ENCODE measurements at places on chromosomes 13 and 19.

DNA sequence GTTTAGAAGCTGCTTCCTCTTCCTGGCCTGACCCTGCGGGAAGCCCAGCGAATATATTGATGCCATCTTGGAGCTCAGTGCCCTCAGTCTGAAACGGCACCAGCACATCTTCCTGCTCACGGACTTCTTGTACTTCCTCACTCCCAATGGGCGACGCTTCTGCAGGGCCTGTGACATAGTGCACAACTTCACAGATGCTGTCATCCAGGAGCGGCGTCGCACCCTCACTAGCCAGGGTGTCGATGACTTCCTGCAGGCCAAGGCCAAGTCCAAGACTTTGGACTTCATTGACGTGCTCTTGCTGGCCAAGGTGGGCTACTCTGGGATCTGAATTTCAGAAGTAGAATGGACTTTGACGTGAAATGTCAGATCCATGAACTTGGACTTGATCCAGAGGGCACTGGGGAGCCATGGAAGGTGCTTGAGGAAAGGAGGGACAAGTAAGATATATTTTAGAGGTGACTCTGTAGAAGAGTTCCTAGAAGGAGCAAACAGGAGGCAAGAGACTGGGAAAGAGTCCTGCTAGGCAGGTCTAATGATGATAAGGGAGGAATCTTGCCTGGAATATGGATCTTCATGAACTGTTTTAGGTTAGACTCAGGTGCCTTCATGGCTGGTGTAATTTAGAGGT lies 38.4 kb upstream of the CYP4F8 start:
- DNase-seq, result no peak

GRCh38 chr19:12055784-12056183 lies 3.0 kb upstream of the ZNF878 start:
- no peak for DNase-seq

DNA sequence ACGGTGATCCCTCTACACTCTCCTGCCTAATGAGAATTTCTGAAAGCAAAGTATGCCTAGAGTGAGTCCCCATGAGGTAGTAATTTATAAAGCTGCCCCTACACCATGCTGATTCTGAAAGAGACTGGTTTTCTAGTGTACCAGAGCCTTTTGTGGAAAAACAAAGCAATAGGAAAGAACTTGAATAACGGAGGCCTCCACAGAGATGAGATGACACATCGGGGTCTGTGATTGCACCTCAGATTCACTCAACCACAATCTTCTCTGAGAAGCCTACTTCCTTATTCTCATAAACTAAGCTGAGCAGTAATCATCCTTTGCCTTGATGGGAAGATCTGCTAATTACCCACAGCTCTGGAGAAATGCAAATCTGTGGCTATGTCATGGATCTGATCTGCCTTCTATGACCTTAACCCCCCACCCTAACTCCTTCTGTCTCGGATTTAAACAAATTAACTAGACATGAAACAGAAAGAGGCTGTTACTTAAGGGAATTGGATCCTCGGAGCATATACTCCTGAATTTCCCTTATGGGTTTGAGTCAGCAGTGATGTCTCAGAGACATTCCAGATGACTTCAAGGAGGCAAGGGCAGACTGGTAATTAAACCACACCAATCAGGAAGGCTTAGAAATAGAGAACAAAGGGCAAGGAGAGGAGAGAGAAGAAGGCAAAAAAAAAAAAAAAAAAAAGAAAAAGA lies 128.0 kb downstream of the DCT start:
- no peak for DNase-seq

- no peak for DNase-seq
These were observed 6.2 kb downstream of the MRPL4 start for GRCh38 chr19:10258080-10258710.

DNA sequence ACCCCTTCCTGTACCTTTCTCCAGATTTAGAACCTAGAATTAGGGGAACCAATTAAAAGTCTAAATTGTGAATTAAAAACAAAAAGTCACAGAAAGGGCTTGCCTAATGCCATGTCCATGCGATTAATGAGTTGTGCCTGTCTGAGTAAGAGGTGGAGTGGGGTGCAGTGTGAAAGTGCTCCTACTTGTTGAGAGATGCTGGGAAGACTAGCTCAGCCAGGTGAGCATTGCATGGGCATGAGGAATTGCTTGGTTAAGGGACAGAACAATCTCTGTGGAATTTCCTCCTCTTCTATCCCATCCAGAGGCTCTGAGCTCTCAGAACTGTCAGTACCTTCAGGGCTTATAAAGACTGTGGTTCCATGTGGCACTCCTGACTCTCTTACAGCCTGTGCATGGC lies 159.0 kb upstream of the UBL3 start:
- no peak for DNase-seq

DNA sequence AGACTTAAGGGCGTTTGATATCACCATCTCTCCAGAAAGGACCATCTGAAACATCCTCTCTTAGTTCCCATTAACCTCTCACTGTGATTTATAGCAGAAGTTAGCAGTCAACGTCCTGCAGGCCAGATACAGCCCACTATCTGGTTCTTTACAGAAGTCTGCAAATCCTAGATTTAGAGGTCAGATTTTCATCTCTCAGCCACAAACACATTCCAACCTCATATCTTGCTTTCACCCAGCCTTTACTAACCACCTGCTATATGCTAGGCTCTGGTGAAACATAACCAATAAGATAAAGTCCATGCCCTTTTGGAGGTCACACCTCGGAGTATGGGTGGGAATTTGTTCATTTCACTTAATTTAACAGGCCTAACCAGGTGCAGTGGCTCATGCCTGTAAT lies 76.8 kb upstream of the CACNA1A start:
- no peak for DNase-seq

GRCh38 chr13:84366506-84366905 lies 484.2 kb upstream of the SLITRK1 start:
- DNase-seq, result no peak

DNA sequence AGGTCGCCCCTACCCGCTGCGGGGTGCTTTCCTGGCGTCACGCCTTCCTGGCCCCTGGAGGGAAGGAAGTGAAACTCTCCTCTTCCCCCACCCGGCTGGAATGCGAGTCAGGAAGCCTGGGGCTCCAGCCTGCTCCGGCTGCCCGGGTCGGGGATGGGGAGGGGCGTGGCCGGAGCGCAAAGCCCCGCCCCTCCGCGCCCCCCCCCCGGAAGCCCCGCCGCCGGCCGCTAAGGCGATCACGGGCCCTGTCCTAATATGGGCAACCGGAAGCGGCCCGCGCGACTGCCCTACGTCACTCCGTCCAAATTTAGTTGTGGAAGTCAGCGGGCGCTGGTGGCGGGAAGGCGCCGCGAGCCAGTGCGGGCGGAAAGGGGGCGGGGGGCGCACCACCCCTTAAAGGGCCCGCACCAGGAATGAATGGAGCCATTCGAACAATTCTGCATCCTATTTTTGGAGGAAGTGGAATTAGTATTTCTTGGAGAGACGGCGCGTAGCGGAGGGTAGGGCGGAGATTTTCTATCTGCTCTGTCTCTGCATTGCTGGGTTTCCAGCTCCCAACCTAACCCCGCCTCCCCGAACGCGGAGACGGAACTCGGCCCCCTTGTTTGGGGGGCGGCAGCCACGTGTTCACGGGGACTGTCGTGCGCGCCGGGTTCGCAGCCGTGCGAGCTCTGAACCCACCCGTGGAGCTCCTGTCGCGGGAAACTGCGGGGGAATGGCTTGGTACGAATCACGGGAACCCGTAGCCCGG lies 1.6 kb downstream of the IER2 start:
- peak; percentile 94 for DNase-seq

DNA sequence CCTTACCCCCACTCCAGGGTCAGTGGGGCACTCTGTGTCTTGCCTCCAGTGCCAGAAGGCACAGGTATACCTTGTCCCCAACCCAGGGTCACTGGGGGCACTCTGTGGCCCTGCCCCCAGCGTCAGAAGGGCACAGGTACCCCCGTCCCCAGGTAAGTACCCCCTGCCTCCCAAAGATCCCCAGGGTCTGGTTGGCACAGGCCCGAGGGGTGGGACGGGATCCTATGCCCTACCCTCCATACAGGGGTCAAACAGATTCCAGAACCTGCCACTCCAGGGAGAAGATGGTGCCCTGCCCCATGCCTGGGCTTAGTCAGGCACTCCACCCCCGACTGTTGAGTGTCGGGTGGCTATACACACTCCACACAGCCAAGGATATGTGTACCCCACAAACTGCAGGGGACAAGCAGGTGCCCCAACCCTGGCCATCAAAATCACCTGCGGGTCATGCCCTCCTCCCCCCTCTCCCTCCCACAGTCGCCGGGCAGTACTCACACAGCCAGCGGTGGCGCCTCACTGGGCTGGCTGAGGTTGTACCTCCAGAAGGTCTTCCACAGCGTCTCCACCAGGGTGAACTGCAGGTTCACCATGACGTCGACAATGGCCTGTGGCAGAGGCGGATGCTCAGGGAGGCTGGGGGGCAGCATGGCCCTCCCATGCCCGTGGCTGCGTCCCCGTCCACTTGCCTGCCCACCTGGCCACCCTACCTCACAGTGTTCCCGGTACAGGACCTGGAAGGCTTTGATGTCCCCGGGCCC lies 13.8 kb downstream of the DCAF15 start:
- DNase-seq, result no peak

- DNase-seq, result no peak
These were observed 25.9 kb upstream of the OR10H2 start for GRCh38 chr19:15701757-15702533.

DNA sequence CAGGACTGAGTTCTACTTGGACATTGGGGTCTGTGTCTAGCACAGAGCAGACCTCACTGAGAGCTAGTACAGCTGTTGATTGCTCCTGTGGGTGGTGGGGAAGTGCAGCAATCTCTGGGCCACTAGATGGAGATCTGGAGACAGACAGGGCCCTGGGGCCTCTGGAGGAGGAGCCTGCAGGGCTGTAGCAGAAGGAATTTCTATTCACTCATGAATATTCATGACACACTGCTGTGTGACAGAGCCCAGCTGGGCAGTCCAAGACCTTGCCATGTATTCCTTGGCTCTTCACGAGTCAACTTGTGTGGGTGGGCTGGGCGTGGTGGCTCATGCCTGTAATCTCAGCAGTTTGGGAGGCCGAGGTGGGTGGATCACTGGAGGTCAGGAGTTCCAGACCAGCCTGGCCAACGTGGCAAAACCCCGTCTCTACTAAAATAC lies 37.5 kb downstream of the SUGP2 start:
- peak; percentile 72 for DNase-seq

- DNase-seq, result peak; percentile 12
These were observed 7.5 kb downstream of the PLAUR start for GRCh38 chr19:43662487-43662886.

DNA sequence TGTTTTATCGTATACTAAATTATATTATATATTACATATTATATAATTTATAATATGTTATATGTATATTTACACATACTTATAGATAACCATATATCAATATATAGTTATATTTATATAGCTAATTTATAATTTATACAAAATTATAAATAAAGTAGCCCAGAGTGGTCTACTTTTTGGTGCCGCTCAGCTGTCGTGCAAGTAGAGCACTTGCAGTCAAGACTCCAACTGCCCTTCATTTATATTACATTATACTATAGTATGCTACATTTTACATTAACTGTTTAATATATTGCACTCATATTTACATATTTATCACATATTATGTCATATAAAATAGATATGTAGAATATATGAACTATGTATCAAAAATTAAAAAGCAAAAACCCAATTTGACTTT lies 1124.7 kb upstream of the MIR17HG start:
- no peak for DNase-seq

DNA sequence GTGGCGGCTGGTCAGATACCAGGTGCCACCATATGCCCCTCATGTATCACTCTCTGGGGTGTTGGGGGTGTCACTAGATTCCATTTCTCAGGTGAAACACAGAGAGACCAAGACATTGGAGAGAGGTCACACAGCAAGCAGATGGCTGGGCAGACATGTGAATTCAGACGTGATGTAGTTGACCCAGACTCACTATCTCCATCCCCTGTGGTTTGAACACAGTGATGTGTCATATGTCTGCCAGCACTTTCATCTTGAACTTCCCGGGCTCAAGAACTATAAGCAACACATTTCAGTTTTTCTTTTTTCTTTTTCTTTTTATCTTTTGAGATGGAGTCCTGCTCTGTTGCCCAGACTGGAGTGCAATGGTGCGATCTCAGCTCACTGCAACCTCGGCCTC lies 16.1 kb upstream of the UPF1 start:
- no peak for DNase-seq

DNA sequence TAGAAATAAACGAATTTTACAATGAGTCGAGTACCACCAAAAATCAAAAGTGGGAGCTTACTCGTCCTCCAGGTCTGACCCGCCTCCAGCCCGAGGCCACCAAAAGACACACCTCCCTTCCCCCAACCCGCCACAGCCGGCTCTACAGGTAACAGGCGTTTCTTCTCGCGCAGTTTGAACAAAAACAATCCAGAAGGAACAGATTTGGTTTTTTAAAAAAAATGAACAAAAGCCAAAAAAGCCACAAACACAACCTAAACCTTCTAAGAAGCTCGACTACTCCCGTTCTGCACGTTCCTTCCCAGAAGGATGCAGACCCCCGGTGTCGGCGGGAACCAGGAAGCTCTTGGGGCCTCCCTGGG lies 671 bp downstream of the ZDHHC20 start:
- DNase-seq, result no peak

- peak; percentile 58 for DNase-seq
These were observed at the start of gene TRIP10 for GRCh38 chr19:6739390-6739882. TRIP10 (plus strand) TSS chr19:6739680; CDS start chr19:6739762, 82 bp downstream.

GRCh38 chr13:73513751-73514150 lies 454.9 kb downstream of the KLF5 start:
- DNase-seq, result no peak

DNA sequence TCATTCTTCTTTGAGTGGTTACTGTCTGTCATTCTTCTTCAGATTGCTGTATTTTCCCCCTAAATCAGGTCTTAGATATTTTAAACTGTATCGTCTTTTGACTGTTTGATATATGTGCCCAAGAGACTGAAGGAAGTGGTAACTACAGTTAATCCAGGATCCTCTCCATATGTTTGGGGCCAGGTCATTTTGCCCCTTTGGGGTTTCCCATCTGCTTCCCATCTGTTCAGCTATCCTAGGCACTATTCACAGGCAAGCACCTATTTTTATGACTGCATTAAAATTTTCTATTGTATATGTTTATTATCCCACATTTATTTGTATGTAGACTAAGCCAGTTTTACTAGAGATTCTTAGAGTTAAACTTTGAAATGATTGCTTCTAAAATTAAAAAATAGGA lies 244.2 kb downstream of the PCCA start:
- DNase-seq, result no peak

- DNase-seq, result peak; percentile 72
These were observed 8.7 kb upstream of the SERPINE3 start for GRCh38 chr13:51330791-51331190.

DNA sequence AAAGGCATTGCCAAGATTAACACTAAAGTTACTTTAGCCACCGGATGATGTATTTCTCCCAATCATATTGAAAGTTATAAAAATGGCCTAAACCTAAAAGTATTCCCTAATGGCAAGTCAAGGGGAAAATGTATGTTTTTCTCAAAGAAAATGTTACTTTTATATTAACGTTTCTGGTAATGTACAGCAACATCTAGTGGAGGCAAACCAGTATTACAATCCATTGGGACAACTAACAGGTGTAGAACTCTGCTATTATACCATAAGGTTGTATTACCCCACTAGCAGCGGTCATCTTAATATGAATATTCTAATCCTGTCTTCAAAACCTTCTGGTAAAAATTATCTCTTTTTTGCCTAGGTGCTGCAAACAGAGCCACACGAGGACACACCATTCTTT lies 69.2 kb downstream of the ZNF100 start:
- peak; percentile 59 for DNase-seq

All from AML-193 (cell line).